Stimulated activated CD4-positive, alpha-beta T cell treated with anti-CD3 and anti-CD28 coated beads, TNF-alpha, amount 100 ng/mL, for 4 hours (primary cell): ENCODE measurements at places on chromosomes 5 and 9.

GRCh38 chr5:34624691-34625090, 31.4 kb upstream of the RAI14 start:
- no peak for DNase-seq

- DNase-seq, result no peak
Measured at GRCh38 chr9:27653246-27653645, 80.0 kb upstream of the C9orf72 start.

DNA sequence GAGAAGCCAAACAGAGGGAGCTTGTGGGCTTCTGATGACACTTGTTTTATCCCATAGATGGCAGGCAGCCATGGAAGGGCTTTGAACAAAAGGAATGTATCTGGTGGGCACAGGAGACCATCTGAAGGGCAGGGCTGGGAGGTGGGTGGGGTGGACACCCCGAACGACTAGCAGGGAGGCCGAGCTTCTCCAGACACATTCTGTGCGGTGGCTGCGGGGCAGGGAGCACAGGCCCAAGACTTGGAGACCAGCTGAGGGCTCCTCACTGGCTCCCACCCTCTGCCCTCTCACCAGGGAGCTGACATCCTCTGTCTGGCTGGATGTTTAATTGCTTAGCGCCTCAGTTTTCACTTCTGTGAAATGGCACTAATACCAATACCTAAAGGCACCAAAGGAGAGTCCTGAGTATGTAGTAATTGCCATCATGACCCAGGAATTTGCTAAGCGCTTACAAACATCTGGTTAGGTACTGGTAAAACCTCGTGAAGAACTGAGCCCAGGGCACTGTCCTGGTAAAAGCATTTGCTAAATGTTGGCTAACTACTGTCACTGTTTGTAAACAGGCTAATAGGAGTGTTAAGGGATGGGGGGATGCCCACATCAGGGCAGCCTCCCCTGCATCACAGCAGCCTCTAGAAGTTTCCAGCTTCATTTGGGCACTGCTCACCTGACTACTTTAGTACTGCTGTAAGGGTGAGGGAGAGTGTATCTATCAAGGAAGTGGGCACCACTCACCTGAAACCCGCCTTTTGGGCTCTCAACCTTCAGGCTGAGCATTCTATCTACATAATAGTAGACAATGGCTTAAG, 2.1 kb upstream of the PHF2 start:
- no peak for DNase-seq

- DNase-seq, result no peak
Measured at GRCh38 chr9:35691757-35692301, 2.1 kb upstream of the TPM2 start.

- no peak for DNase-seq
Measured at GRCh38 chr9:134360897-134361296, 34.6 kb downstream of the RXRA start.

- no peak for DNase-seq
Measured at GRCh38 chr5:151743530-151743929, 14.9 kb downstream of the ATOX1 start.
